LNCaP clone FGC (cell line): ENCODE measurements at places on chromosomes 1 and 21.

DNA sequence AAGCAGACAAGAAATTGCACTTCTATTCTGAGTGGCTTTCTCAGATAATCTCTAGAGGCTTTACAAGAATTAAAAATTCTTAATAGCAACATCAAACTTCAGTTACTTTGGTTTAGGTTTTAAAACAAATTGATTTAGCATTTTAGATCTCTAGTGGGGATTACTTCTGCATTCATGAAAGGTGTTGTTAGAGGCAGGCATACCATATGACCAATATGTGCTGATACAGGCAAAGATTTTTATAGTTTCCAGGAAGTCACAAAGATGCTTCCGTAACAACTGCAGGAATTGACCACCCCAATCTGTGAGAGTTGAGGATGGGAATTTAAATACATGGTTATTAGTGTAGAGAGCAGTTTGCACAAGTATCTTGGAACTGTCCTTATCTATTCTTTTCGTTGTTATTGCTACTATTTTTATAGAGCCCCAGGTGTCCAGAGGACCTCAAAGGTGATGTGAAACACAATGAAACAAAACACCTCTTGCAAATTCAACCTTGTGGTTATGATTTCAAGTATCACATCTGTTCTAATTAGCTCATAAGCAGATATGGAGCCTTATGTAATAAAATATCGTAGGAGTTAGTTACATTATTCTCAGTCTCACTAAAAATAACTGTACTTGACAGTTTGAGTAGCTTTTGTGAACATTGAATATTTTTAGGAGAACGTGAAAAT is 512.7 kb upstream of the ADGRL4 start:
- DNase-seq, result no peak

- no peak for DNase-seq
Observed at GRCh38 chr1:15618077-15618654, 908 bp downstream of the DDI2 start.

- DNase-seq, result no peak
Observed at GRCh38 chr1:57111175-57111574, 145.4 kb upstream of the C8B start.

DNA sequence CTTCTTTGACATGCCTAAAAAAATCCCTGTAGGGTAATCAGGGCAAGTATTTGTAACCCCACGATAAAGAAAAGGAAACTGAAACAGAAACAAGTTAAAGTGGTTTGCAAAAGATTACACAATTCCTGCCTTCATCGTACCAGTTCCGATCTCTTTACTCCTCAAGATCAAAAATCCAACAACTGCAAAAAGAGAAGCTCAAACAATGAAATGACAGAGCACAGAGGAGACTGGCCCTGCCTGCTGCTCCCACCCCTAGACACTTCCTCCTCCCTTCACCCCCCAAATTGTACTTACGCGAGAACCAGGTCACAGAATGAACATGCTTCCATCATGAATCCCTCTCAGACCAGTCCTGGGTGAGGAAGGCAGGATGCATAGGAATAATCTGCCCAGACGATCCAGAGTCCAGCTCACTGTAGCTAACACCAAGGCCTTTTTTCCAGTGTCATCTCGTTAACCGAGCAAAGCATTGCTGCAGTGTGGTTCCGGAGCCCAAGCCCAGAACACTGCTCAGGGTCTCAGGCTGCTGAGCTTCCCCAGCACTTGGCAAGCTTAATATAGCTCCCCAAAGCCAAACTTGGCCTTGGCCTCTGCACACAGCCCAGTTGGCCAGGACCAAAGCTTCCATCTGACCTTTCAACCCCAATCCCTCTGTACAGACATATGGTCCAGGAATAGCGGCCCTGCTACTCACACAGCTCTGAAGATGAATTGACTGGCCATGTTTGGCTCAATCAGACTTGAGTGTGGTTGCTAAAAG is 20.3 kb downstream of the RXRG start:
- DNase-seq, result no peak

DNA sequence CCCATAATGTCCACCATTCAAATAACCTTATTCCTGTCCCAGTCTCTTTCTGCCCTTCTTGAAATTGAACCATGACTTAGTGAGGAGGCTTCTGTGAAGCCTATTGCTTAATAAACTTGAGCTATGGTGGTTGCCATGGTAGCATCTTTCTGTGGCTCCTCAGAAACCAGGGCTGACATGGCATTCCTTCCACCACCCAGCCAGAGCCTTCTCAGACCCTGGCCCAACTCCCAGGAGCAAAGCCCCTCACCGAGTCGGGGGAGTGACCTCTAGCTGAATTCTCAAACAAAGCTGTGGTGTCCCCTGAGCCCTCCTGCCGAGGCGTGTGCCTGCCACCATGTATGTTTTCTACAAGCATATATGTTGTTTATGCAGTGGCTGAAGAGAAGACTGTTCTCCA is 259.1 kb downstream of the CACNA1E start:
- DNase-seq, result no peak

GRCh38 chr1:201147396-201148015 is 6.8 kb downstream of the TMEM9 start:
- no peak for DNase-seq

GRCh38 chr1:234962340-234962989 is 166.2 kb downstream of the TOMM20 start:
- DNase-seq, result no peak

DNA sequence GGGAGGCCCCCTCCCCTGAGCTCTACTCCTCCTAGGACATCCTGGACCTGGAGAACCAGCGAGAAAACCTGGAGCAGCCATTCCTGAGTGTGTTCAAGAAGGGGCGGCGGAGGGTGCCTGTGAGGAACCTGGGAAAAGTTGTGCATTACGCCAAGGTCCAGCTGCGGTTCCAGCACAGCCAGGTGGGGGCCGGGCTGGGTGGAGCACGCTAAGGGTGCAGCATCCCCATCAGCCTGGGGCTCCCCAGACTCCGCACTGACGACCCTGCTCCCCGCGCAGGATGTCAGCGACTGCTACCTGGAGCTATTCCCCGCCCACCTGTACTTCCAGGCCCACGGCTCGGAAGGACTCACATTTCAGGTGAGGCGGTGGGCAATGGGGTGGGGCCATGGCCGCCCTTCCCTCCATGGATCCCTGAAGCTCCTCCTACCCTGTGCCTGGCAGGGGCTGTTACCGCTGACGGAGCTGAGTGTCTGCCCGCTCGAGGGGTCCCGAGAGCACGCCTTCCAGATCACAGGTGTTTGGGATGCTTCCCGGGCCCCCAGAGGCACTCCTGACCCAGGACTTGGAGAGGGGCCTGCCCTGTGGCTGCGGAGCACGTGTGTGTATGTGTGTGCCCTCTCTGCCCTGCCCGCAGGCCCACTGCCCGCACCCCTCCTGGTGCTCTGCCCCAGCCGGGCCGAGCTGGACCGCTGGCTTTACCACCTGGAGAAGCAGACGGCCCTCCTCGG is 4.1 kb downstream of the PLEKHN1 start:
- no peak for DNase-seq

- DNase-seq, result no peak
Observed at GRCh38 chr1:34190692-34191091, 14.0 kb downstream of the C1orf94 start.
